HCT116 (cell line): ENCODE measurements at places on chromosomes 5 and 9.
A peak's percentile ranks its signal among the peaks of the same experiment; 100 is the strongest.

DNA sequence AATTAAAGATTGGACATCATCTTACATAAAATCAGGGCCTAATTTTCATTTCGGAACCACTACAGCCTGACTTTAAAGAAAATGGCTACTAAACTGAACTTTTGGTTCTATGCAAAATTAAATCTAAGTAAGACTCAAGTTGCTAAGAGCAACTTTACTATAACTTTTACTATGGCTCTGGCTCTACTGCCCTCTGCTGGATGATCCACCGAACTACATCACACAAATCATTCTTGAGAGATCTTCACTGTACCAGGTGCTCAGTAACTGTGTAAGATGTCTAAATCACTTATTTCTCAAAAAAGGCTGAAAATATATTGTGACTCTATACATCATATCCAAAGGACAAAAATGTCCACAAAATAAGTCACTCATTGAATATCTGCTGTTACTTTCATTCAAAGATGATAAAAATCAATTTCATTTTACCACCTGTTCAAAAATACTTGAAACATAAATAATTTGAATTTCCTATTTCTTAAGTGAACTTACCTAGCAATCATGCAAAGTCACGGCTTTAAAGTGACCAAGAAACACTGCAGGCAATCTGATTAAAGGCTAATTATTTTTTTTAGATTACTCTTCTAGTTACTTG lies 13.5 kb downstream of the MOCS2 start:
- DNase-seq: peak; percentile 49

DNA sequence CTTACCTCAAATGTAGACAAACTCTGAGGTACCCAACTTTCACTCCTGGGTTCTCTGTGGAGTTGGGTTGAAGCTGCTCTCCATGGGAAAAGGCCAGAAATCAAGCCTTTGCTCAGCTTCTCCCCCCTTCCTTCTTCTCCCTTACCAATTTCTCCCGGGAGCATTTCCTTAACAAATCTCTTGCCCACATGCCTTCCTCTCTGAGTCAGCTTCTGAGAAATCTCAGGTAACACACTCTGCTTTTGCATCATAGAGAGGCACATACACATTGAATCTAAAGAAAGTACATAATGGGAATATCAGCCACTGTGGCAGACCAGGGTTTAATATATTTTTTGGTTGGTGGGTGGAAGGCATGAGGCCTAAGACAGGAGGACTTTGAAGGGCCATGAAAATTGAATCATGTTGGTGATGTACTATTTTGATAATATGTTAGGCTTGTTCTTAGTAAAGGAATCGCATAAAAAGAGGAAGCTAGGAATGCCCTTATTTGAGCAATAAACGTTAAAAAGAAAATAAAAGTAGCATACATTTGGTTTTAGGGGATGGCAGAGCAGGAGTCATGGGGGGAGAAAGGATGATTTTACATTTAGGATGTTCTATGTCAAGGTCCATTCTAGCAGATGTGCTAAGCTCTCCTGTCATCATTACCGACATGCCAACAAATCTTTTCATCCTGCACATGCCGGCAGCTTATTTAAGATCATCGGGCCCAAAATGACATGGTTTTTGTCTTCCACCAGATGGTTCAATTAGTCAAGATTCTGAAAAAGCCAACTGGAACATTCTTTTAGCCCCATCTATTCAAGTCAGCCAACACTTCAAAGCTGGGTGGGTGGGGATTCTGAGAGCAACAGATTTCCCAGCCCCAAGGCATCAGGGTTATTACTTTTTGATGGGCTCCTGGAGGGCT lies 199.5 kb upstream of the CLINT1 start:
- DNase-seq: no peak

DNA sequence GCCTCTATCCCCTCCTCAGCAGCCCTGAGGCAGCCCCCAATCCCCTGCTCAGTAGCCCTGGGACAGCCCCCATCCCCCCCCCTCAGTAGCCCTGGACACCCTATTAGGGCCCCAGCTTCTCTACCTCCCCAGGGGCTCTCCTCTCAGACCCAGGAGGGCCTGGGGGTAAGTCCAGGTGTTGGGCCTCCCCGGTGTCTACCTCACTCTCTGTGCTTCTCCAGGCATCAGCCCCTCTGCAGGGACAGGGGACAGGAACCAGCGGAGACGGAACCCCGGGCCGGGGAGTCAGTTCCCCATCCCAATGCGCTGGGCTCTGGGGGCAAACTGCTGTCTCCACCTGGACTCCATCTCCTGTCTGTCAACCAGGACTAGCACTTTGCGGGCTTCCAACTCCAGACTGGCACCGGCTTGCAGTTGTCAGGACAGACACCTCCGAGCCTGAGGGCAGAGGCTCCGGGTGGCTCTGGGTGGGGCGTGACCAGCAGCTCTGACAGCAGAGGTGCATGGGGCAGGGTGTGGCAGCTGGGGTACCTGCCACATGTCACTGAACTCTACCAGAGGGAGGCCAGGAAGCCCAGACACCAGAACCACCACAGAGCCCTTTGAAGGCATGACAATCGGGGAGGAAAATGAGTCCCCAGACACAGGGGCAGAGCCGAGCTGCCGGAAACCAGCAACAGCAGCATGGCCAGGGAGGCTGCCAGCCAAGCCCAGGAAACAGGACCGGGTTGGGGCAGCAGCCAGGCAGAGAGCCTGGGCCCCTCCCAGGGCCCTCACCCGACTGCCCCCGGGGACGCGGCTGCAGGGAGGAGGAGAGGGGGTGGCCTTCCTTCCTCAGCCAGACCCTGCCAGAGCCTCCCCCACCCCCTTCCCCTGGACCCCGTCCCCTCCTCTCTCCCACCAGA lies 17.7 kb upstream of the UBAC1 start:
- DNase-seq: no peak

DNA sequence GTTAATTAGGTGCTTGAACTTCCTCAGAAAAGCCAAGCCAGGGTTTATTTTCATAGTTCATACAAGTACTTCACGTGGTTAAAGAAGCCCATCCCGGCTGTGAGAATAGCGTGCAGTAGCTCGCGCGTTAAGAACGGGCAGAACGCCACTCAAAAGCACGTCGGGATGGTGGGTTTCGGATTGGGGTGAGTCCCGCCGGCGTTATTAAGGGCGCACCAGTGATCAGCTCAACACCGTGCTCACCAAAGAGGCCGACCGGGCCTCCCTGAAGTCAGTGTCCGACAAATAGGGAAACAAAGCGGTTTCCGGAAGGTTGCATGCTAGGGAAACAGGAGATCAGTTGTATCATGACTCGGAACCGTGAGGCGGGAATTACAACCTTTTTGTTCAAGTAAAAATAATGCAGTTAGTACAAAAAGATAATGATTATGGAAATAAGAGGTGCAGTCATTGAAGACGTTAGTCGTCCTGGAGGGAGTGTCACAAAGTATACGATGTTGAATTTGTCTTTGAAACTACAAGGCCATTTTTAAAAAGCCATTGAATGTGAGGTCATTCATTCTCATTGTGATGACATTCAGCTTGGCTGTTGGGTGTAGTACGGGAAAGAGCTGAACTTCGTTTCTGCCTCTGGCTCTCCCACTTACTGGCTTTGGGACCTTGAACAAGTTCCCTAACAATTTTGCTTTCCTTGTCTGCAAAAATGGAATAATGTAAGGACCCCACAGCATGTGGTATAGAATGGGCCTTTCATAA lies 992 bp downstream of the SETD9 start:
- no peak for DNase-seq

DNA sequence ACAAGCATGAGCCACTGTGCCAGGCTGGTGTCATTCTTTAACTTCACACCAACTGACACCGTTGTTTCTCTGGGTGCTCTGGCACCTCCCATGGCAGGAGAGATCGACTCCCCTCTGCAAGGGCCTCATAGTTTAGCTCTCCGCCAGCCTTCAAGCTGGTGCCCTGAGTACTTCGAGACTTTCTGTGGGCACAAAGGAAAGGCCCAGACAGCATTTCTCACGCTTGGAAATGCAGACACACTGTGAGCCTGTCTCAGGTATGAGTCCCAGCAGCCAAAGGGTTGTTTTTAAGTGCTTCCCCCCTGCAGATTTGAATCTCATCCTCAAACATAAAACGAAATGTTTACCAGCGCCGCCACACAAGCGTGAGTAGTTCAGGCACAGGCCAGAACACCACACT lies 11.1 kb upstream of the TCF7 start:
- no peak for DNase-seq

DNA sequence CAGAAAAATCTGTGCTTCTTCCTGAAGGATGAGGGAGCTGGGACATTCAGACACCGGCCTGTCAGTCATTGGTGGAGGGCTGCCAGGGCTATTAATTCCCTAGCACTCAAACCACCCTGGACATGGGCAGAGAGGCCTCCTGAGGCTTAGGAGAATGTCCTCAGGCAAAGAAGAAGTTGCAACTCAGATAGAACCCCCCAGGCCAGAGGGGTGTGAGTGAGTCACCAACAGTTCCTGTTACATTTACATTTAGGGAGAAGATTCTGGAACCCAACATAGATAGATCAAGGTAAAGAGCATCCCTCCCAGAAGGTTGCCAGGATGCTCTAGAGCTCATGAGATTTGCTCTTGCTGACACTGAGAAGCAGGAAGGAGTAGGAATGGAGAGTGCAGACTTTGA lies 29.2 kb upstream of the SYK start:
- DNase-seq: no peak

GRCh38 chr5:118531276-118531675 lies 457.1 kb downstream of the DTWD2 start:
- no peak for DNase-seq

GRCh38 chr5:158373608-158374395 lies 514.9 kb upstream of the CLINT1 start:
- DNase-seq: no peak

DNA sequence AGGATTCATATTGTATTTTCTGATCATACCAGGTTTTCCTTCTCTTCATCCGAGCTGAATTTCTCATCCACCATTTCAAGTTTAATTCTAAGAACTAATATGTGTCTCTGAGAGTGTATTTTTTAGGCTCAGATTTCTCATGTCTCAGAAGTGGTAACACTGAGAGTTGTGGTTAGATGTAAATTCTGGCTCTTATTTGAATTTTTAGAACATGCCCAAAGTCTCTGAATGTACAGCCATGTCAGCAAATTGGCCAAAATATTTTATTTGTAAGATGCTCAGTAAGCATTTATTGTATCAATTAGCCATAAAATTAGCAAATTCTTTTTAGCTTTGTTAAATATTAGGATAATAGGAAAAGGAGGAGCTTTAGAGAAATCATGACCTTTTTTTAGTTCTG lies 16.6 kb downstream of the SV2C start:
- no peak for DNase-seq
